Right hindlimb (tissue), 1 donor: ENCODE measurements at places on chromosomes 12 and 14.

DNA sequence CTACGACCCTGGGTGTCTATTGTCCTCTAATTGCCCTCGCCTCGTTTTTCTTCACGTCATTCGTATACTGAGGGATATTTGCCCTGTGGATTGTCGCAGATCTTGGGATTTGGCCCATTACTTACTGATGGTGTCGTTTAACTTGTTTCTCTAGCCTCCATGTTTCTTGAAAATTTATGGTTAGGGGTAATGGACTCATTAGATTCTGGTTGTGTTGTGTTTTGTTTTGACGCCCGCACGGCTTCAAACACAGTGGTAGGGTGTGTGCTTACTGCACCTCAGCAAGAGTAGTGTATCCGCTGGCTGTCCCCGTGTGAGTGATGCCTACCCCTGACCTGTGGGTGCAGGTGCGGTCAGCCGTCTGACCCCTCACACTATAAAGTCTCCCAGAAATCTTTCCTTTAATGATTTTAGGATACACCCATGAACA, 874 bp upstream of the RNU6-8 start:
- peak; percentile 23 for DNase-seq

GRCh38 chr12:106135781-106136180, 3.0 kb downstream of the NUAK1 start:
- DNase-seq: no peak

- DNase-seq: peak; percentile 89
Observed at GRCh38 chr12:132275110-132275531, 54.3 kb downstream of the GALNT9 start.

- peak; percentile 87 for DNase-seq
Observed at GRCh38 chr14:69726761-69727511, 40.0 kb upstream of the SRSF5 start.

- DNase-seq: no peak
Observed at GRCh38 chr12:28158353-28158752, 31.9 kb upstream of the CCDC91 start.

- DNase-seq: no peak
Observed at GRCh38 chr12:121866331-121866730, 7.7 kb upstream of the HPD start.

GRCh38 chr12:4137441-4137840, 136.1 kb upstream of the CCND2 start:
- no peak for DNase-seq

GRCh38 chr12:67430708-67431335, 161.7 kb downstream of the CAND1 start:
- peak; percentile 67 for DNase-seq
